SK-N-SH treated with all-trans-retinoic acid at 6 μM for 48 hours (cell line): ENCODE measurements at places on chromosomes 11 and 22.

DNA sequence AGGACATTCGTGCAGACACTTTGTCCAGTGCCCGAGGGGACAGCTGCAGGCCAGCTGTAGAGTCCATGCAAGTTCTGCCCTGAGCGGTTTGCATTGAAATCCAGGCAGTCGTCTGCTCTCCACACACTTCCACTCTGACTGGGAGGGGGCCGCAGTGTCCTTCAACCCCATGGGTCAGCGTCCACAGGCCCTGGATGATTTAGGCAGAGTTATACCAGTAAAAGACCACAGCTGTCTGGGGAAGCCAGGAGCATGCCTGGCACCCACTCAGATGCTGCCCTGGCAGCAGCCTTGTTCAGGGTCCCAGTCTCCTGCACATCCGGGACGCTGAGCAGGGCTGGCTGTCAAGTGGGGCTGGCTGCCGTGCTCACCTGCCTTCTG is 26.5 kb downstream of the KRTAP5-5 start:
- no peak for ATAC-seq

DNA sequence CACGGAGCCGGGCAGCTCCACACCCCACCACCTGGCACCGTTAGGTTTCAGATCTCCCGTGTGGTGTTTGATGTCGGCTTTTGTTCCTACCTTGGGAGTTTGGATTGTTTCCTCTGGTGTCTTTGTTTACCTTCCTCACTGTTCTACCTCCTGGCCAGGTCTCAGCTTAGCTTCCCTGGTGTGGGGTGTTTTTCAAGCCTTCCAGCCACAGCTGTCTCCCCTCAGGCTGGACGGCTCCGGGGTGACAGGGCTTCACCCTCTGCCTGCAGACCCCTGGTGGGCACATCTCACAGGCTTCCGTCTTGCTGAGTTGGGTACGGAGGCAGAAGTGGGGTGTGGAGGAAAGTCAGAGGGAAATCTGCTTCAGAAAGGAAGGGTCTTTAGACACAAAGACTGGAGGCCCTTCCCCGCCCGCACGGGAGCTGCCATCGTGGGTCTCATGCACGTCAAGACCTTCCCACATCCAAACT is 59.6 kb upstream of the EMID1 start:
- no peak for ATAC-seq

DNA sequence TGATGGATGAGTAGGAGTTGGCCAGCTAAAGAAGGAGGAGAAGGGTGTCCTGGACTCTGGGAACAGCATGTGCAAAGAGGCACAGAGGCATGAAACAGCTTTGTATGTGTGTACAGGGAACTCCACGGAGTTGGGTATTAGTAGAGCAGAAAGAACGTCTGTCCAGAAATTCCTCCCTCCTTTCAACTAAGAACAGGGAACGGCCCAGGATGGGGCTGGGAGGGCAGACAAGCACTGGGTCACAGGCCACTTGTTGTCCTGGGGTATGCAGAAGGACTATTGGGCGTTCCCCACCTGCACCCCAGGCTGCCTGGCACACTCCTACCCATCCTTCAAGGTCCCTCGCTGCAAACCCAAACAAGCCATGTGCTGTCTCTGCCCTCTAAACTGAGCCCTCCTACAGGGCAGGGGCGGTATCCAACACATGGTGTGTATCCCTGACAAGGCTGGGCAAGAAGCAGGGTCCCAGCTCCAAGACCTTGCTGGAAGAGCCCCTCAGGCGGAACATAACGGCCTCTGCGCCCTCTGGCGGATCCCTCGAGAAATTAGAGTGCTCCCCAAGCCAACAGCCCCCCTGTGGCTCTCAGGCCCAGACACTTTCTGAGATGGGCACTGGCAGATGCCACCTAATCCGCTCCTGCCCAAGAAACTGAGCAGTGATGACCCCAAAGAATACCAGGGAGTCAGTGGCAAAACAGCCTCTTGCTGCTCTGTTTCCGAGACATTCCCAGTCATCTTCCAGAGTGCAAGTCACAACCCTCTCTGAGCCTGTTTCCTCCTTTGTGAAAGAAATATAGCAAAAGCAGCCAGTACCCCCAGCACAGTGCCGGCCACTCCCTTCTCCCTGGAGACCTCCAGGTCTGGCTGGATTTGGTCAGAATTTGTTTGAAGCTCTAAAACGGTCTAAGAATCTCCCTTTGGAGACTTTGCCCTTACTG is 1.6 kb upstream of the ELFN2 start:
- peak; percentile 53 for ATAC-seq

DNA sequence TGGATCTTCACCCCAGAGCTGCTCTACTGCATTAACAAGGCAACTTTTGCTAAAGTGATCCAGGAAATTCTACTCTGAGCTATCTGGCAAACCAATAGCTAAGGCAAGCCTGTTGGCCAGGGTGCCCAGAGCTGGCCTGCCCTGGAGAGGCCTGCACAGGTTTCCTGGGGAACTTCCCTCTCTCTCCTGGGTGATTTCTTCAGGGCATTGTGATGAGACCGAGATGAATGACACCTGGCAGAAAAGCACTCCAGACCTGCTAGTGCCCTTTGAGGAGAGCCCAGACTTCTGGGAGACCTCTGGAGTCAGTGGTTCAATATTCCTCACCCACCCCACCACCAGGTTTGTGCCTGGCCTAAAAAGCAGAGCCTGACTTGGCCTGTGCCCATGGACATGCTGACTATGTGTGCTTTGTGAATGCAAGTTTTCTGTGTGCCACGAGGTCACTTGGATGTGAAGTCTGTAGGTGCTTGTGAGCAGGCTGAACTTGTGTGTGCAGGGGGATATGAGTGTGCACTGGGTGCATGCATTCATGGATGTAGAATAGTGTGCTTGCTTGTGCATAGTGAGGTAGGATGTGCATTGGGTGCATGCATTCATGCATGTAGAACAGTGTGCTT is 4.4 kb upstream of the APLNR start:
- ATAC-seq: no peak; the same call in 2 of the 3 replicates

GRCh38 chr11:120676991-120677390 is 165.4 kb downstream of the GRIK4 start:
- no peak for ATAC-seq

DNA sequence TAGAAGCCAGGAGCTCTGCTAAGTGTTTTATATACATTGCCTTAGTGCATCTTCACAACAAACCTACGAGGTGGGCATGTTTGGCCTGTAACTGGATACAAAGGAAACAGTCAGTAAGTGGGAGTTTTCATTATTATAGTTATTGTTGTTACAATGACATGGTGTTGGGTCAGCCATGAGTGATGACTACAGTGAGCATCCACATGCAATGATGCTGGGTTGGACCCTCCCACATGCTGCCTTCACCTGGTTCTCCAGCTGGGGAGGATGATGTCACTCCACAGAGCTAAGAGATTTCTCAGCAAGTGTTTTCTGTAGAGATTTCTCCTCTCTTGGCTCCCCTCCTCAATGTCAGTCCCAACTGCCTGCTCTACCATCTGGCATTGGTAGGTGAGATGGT is 59.3 kb downstream of the EHF start:
- no peak for ATAC-seq

- no peak for ATAC-seq
These were observed 5.4 kb downstream of the PLA2G6 start for GRCh38 chr22:38176170-38176741.

- no peak for ATAC-seq
These were observed 473.8 kb upstream of the API5 start for GRCh38 chr11:42837994-42838393.

- ATAC-seq: no peak
These were observed 360.6 kb downstream of the BRD1 start for GRCh38 chr22:49466878-49467595.

DNA sequence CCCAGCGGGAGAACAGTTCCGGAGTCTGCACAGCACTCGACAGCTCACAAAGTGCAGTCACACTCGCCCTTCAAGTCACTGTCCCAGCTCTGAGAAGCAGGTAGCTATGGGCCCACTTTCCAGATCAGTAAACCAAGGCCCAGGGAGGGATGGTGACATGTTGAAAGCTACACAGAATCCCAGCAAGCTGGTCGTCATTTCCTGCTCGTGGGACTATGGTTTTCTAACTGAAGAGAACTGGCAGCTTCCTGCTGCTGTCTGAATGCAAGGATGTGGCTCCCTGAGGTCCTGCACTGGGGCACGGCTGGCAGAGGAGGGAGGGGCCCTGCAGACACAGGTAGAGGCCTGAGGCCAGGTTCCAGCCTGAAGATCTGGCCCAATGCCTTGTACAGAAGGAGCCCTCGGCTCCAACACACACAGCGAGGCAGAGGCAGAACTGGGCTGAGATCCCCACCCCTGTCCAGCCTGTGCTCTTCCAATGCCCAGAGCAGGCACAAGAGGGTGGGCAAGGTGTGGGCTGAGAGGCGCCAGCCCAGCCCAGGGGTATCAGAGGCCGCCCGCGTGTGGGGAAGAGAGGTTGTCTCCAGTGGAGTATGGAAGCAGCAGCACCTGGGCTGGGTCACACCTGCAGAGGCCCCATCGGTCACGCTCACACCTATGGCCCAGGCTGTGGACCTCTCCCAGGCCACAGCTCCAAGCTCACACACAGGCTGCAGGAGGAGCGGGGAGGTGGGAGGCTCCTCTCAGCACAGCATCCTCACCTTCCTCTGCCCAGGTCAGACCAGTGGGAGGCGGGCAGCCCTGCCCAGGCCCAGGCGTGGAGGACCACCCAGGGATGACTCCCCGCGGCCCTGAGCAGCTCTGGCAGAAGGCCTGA is 119.2 kb downstream of the PHF21B start:
- no peak for ATAC-seq
